ENCODE measurements at places on chromosomes 16 and 17. TPM values are rescaled to one million over a fixed set of nuclear protein-coding genes. Genes with fewer than 3 reads are reported as not detected.

GDPD3 gene
- total RNA-seq: 25.0 TPM

DNA sequence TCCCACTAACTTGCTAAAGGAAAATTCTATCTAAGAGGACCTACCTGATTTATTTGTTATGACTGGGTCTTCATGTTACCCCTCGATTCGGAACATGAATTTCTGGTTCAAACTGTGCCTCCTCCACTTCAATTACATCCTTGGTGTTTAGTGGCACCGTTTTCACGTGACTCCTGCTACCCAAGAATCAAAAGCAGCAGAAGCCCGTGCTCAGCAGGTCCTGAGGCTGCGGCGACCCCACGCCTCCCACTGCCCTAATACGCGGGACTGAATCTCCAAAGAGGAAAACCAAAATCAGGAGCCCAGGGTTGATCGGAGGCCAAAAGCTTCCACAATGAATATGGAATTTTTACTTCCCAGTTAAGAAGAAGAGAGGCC, 94.0 kb upstream of the METRNL start:
- H3K4me3 ChIP-seq: peak overlapping the region; percentile 84
- peak overlapping the region; percentile 87 for H3K27ac ChIP-seq
- peaks cover 68% of the 10 kb centered on the region for H3K4me1 ChIP-seq
- DNase-seq: no peak
- no peaks in the 10 kb centered on the region for H3K27me3 ChIP-seq
- peaks cover 10% of the 10 kb centered on the region for H3K36me3 ChIP-seq

GRCh38 chr17:35679007-35679682, 52.3 kb upstream of the RASL10B start:
- no peak overlapping the region for H3K4me3 ChIP-seq
- no peak for DNase-seq
- no peaks in the 10 kb centered on the region for H3K27me3 ChIP-seq
- no peak overlapping the region for H3K27ac ChIP-seq
- H3K36me3 ChIP-seq: peaks cover 28% of the 10 kb centered on the region
- H3K4me1 ChIP-seq: peaks cover 4% of the 10 kb centered on the region

GRCh38 chr17:8556074-8556473, 74.5 kb downstream of the MYH10 start:
- H3K4me3 ChIP-seq: no peak overlapping the region
- no peaks in the 10 kb centered on the region for H3K36me3 ChIP-seq
- H3K4me1 ChIP-seq: no peaks in the 10 kb centered on the region
- peaks cover 1% of the 10 kb centered on the region for H3K27me3 ChIP-seq
- no peak for DNase-seq

KAT7 gene
- total RNA-seq: 120 TPM

LRRC59 gene
- 25.7 TPM for total RNA-seq

BCL7C gene
- total RNA-seq: 24.6 TPM

DNA sequence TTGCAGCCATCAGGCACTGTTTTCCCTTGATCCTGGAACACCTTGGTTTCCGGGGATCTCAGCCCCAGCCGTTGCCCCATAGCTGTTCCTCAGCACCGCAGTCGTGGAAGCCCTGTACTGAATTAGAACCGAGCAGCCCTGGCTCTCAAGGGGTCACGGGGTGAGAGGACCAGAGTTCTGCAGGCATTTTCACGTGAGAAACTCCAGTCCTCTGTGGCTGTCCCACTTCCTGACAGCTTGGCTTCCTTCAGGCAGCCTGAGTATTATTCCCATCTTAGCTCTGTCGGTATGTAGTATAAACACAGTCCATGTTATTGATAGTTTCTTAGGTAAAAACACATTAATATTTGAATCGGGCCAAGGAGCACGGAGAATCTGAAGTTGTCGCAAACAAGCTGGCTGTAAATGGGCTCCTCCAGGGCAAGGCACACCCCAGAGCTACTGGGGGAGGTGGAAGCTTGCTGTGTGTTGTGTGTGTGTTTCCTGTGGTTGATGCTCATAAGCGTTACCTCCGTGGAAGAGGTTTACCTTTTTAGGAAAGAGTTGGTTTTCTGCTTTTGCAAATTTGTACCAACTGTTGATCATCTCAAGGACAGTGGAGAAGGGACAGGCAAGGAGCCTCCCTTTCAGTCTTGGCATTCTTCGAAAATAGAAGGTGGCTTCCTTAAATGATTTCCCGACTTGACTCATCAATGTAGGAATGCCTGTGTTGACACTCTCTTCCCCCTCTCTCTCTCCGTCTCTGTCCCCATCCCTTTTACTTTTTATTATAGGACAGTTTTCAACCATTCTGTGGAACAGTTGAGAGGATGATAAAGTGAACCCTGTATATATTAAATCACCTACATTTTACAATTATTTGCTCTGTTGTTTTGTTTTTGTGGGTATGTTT, 208.9 kb upstream of the CHMP6 start:
- no peaks in the 10 kb centered on the region for H3K27me3 ChIP-seq
- H3K36me3 ChIP-seq: peaks cover 4% of the 10 kb centered on the region
- peak overlapping the region; percentile 96 for H3K27ac ChIP-seq
- peak overlapping the region; percentile 83 for H3K4me3 ChIP-seq

- no peak for DNase-seq
- no peaks in the 10 kb centered on the region for H3K4me1 ChIP-seq
- no peaks in the 10 kb centered on the region for H3K36me3 ChIP-seq
- peaks cover 11% of the 10 kb centered on the region for H3K27me3 ChIP-seq
Observed at GRCh38 chr16:20620003-20620402, 43.8 kb upstream of the ACSM2B start.

DNA sequence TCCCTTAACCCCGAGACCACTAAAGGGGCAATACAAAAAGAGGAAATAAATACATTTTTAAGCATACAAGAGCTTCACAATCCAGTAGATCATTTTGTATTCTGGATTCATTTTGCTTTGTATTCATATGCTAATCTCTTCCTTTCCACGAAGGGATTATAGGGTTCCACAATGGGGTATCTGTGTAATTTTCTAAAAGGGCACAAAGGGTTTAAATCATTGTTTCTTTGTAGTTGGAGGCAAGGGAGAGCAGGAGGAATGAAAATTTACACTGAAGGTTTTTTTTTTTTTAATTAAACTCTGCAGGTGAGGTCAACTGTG, 592 bp upstream of the NUFIP2 start:
- H3K27me3 ChIP-seq: no peaks in the 10 kb centered on the region
- H3K4me3 ChIP-seq: peak overlapping the region; percentile 98
- H3K27ac ChIP-seq: peak overlapping the region; percentile 97
- no peak for DNase-seq

GLP2R gene
- total RNA-seq: not detected

DNA sequence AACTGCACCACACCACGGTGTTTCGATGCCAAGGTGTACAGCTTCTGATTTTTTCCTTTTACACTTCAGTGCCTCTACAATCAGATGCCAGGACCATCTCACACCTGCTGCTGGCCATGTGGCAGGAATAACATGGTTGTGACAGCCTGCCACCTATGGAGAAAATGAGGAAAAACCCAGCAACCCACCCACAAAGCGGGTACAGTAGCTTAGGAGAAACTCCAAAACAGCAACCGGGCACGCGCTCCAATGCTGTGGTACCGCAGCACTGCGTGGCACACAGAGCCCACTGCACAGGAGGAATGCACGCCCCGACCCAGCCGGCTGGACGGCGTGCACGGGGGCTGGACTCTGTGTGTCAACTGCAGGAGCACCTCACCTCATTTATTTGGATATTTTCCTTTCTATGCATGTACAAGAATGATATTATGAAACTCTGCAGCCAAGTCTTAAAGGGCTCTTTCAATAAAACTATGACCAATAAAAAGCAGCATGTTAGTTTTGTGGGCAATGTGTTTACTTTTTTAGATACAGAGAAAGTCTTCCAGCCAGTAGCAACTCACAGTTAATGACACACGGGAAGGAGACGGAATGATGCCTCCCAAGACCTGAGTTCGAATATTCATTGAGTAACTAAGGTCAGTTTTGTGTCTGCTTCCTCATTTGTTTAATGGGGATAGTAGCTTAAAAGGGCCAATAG, 45.9 kb downstream of the MAP1LC3B start:
- no peak overlapping the region for H3K4me3 ChIP-seq
- DNase-seq: no peak
- peaks cover 35% of the 10 kb centered on the region for H3K4me1 ChIP-seq

DNA sequence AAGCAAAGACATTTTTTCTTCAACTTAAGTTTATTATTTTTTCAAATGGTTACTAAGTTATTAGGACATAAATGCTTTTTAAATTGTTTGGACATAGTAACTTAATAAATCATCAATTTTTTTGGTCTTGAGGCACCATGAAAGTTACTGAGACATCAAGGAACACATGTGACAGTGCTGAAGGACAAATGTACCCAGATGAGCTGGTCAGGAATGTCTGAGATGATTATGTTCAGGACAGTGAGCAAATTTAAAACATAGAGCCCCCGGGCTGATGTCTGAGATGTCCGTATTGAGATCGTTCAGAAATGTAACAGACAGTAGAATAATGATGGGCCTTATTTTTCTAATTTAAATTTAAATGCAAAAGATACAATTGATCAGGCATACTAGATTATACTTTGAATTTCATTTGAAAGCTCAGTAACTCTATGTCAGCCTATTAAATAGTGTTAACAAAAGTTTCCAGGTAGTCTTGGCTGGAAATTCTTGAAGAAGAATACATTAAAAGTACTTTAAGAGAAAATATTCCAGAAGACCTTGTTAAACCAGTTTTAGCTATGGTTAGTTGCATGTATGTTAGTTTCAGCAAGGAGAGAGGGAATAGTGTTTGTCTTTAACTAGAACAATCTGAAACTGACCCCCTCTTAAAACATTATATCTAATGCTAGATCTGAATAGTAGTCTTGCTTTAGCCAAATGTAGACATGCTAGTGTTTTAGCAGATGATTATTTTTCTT, 36.4 kb downstream of the SEC14L1 start:
- H3K4me3 ChIP-seq: no peak overlapping the region
- H3K36me3 ChIP-seq: peaks cover 12% of the 10 kb centered on the region
- no peaks in the 10 kb centered on the region for H3K27me3 ChIP-seq
- H3K27ac ChIP-seq: peak overlapping the region; percentile 16
- no peak for DNase-seq
- H3K4me1 ChIP-seq: peaks cover 28% of the 10 kb centered on the region

GRCh38 chr17:43940630-43941029, 1.6 kb downstream of the PPY start:
- peaks cover 16% of the 10 kb centered on the region for H3K4me1 ChIP-seq
- peaks cover 3% of the 10 kb centered on the region for H3K27me3 ChIP-seq
- DNase-seq: no peak
- H3K27ac ChIP-seq: no peak overlapping the region
